ENCODE measurements at places on chromosomes 7 and 10.

- DNase-seq = no peak
Measured at GRCh38 chr7:44977959-44978335, 868 bp downstream of the MYO1G start.

GRCh38 chr10:86506499-86506898 is 15.1 kb downstream of the WAPL start:
- DNase-seq = no peak

DNA sequence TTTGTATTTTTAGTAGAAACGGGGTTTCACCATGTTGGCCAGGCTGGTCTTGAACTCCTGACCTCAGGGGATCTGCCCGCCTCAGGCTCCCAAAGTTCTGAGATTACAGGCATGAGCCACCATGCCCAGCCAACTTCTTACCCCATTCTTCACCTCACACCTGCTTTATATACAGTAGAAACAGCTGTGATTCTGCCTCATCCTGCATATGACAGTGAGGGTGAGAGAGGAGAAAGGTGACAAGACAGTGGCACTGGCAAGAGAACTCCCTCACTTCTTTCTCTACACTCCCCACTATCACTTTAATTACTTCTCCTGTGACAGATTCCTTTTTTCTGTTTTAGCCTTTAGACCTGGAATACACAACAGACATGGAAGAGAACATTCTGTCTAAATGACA is 61.8 kb upstream of the CAPZA2 start:
- no peak for DNase-seq

- peak; percentile 60 for DNase-seq
Measured at GRCh38 chr10:118698421-118698820, 56.3 kb downstream of the CACUL1 start.

GRCh38 chr7:33192695-33193291 is 63.4 kb downstream of the BBS9 start:
- no peak for DNase-seq

DNA sequence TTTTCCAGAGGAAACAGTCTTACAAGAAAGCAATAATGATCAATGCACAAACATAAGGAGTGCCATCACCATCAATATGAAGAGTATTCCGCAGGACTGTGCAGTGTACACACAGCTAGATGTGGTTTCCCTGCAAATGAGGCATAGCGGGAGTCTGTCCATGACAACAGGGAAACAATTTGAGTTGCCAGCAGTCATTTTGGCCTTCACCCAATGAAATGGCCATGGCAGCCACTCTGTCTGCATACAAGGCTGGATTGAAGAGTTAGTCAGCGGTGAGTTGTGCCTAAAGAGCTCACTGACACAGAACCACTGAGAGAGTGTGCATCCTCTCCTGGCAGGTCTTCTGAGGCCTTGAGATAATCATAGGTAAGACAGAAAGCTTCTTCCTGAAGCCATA is 303.3 kb downstream of the IPMK start:
- DNase-seq = no peak

GRCh38 chr10:24674892-24675632 is 48.6 kb downstream of the ARHGAP21 start:
- no peak for DNase-seq

DNA sequence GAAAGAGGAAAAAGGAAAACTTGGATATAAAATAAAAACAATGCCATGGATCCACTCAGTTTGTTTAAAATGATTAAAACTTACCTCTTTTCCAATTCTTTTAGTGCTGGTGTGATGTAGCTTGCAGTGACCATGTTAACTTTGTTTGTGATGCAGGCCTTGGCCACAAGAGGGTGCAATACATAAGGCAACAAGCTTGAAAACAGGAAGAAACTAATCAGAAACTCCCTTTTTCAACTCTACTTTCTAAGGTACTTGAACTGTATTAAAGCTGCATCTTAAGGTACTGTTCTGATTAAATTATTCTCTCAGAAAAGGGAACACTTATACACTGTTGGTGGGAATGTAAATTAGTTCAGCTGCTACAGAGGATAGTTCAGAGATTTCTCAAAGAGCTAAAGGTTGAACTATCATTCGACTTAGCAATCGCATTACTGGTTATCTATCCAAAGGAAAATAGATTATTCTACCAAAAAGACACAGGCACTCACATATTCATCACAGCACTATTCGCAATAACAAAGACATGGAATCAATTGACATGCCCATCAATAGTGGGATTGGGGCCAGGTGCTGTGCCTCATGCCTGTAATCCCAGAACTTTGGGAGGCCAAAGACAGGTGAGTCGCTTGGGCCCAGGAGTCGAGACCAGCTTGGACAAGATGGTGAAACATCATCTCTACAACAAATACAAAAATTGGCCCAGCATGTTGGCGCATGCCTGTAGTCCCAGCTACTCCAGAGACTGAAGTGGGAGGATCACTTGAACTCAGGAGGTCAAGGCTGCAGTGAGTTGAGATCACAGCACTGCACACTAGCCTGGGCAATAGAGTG is 50.9 kb downstream of the AASS start:
- DNase-seq = peak; percentile 11

DNA sequence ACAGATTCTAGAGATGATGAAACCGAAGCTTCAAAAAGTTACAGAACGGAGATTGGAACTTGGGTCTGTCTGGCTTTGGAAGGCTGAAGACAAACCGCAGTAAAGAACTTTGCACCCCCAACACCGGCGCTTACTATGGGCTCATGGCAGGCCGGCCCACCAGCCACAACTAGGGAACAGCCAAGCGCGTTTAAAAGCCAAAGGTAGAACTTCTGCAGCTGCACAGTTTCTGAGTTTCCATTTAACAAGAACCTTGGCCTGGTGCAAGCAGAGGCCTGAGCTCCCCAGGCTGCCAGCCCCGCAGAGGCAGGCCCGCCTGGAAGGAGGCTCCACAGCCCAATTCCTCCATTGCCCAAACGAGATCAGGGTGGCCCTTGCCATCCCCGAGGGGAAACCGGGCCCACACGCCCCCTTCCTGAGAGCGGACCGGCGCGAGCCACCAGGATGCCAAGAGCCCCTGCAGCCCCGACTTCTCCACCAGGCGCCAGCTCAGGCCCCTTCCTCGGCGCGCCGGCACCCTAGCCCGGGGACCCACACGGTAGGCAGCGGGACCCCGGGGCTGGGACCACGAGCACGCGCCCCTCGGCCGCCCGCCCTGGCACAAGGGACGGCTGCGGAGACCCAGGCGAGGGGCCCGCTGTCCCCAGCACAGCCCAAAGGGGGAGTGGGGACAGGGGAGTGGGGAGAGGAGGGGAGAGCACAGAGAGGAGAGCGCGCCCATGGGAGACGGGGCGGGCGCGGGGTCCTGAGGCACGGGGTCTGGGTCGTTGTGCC is 566 bp downstream of the MAD1L1 start:
- DNase-seq = peak; percentile 6

DNA sequence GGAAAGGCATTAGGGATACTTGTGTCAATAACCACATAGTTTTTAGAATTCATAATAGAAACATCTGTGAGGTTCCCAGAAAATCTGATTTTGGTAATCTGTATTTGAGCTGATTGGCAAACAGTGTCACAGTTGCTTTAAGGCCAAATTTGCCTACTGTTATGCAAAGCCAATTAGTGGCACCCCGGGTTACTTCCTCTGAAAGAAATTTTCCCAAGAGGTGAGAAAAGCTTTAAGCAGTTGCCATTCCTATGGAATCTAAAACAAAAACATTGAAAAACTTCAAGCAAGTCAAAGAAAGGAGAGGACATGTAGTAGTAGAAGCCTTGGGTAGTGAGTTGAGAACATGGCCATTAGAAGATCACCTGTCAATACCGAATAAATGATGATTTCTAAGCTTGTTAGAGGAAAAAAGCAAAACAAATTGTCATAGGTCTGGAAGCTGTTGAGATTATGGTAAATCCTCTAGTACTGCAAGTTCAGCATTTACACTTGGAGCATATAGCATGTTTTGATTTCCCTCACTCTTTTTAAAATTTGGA is 176.8 kb downstream of the TWIST1 start:
- no peak for DNase-seq

Data from stimulated activated CD4-positive, alpha-beta T cell treated with anti-CD3 and anti-CD28 coated beads, Interleukin-4, amount 100 ng/mL, for 4 hours (primary cell).